ENCODE measurements at places on chromosomes 11 and 22. TPM values are rescaled to one million over a fixed set of nuclear protein-coding genes. Genes with fewer than 3 reads are reported as not detected.

CNTF gene
- total RNA-seq = 1.5 TPM

PATE2 gene
- not detected for total RNA-seq

TMEM109 gene
- 135 TPM for total RNA-seq

HMOX1 gene
- 416 TPM for total RNA-seq

RDX gene
- 82.3 TPM for total RNA-seq

DCDC1 gene
- total RNA-seq = 0.51 TPM

ASRGL1 gene
- total RNA-seq = 10.2 TPM

NNMT gene
- 379 TPM for total RNA-seq

PACSIN3 gene
- 29.5 TPM for total RNA-seq

DGAT2 gene
- 2.1 TPM for total RNA-seq

MPZL2 gene
- not detected for total RNA-seq

ART1 gene
- not detected for total RNA-seq

FOLH1 gene
- not detected for total RNA-seq

PLA2G3 gene
- total RNA-seq = not detected

OR52A1 gene
- total RNA-seq = not detected

GAS2L1 gene
- 37.0 TPM for total RNA-seq

ACCSL gene
- total RNA-seq = not detected

NAALAD2 gene
- total RNA-seq = not detected

SPATA19 gene
- not detected for total RNA-seq

ASCL3 gene
- total RNA-seq = not detected

OR52I2 gene
- total RNA-seq = not detected

KCNK7 gene
- total RNA-seq = 0.29 TPM

OR5A2 gene
- not detected for total RNA-seq

SCGB1A1 gene
- total RNA-seq = not detected

FOSL1 gene
- 144 TPM for total RNA-seq

OR10D3 gene
- not detected for total RNA-seq

All from A549 treated with GW870086 at 1 μM for 4 hours (cell line).